AG04450 (cell line): ENCODE measurements at places on chromosomes 5 and 9.

GRCh38 chr5:141465351-141465750, 10.4 kb upstream of the PCDHGC3 start:
- DNase-seq, result no peak

DNA sequence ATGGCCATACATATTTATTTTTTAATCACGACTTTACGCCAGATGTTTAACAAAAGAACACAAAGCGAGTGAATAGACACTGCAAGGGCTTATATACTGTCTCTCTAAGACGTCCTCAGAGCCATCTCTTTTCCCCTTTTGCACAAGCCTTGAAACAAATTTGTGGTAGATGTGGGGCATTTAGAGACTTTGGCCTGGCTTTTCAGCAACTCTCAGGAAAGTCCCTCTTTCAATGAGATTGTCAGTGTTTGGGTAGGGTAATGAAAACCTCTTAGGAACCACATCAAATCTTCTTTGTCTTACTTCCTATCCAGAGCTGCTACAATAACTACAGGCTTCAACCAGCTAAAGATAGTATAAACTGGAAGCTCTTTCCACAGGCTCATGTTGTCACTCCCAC, 380.0 kb downstream of the ANXA1 start:
- DNase-seq, result no peak

- no peak for DNase-seq
Observed at GRCh38 chr5:140324041-140324600, 21.2 kb upstream of the PFDN1 start.

DNA sequence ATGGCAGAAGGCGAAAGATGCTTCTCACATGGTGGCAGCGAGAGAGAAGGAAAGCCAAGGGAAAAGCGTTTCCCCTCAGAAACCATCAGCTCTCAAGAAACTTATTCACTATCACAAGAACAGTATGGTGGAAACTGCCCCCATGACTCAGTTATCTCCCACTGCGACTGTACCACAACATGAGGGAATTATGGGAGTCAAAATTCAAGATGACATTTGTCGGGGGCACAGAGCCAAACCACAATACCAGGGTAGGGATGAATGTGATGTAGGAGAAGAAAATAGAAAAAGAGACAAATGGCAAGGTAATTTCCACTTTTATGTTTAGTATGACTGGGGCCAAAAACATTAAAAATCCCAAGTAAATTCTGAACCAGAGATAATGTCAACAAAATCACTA, 216.8 kb downstream of the TRIM36 start:
- DNase-seq, result no peak

- no peak for DNase-seq
Observed at GRCh38 chr5:157108976-157109375, at the start of gene HAVCR2. Gene HAVCR2, minus strand, starts transcription at chr5:157109044. Its CDS starts 61 bp downstream, at chr5:157108983.

- DNase-seq, result no peak
Observed at GRCh38 chr9:4792054-4792571, 631 bp upstream of the RCL1 start.

- no peak for DNase-seq
Observed at GRCh38 chr9:34998266-34998665, 8.7 kb downstream of the DNAJB5 start.

GRCh38 chr9:92480986-92481633, 1.2 kb downstream of the ASPN start:
- no peak for DNase-seq

- DNase-seq, result no peak
Observed at GRCh38 chr5:77568082-77568481, 70.4 kb downstream of the OTP start.

- no peak for DNase-seq
Observed at GRCh38 chr5:148666353-148666752, 12.0 kb upstream of the HTR4 start.

DNA sequence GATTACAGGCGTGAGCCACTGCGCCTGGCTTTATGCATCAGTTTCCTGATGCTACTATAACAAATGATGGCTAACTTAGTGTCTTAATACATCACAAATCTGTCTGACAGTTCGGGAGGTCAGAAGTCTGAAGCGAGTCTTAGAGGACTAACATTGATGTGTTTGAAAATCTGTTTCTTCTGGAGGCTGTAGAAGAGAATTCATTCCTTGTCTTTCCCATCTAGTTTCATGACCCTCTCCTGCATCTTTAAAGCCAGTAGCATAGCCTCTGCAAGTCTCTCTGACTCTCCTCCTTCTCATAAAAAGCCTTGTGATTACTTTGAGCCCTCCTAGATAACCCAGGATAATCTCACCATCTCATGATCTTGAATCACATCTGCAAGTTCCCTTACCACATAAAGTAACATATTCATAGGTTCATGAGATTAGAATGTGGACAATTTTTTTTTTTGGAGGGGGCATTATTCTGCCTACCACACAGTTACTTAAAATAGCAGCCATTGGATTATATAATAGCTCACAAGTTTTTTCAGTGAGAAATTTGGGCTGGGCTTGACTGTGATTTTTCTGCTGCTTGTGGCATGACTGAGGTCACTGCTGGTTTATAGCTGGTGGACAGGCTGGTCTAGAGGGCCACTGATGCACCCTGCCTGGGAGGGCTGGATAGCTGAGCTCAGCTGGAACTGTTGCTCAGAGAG, 134.8 kb downstream of the FBXL7 start:
- DNase-seq, result no peak

DNA sequence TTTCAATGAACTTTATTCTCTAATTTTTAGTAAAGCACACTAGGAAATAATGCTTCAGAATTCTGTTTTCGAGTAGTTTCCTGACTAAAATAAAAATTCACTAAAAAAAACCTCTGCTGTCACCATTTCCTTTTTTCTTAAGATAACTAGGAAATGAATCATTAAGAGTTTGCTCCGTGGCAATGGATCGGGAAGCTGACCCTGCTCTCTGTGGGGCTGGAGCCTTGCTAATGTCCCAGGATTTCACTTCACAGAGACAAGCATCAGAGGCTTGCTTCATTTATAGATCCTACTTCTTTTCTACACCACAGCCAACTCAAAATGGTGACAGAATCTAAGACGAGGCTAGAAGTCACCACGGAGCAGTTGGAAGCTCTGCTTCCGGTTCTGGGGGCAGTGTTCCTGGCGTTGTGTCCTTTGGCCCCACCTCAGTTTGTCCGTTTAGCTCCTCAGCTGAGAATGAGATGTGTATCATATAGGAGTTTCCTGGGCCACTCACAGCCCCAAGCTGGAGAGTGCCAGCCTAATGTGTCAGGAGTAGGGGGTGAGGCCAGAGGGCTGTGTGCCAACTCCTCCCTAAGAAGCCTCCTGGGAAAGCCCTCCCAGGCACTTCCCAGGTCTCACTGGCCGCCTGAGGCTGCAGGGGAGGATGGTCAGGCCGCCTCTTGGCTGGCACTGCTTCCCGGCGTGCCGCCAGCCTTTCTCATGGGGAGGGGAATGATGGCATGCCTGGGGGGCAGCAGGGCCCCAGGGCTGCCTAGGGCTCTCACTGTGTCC, 19.6 kb downstream of the TENT4A start:
- DNase-seq, result no peak

GRCh38 chr9:89951675-89952074, 346.9 kb downstream of the GADD45G start:
- no peak for DNase-seq

GRCh38 chr9:113373256-113373655, 3.5 kb downstream of the HDHD3 start:
- DNase-seq, result no peak

- DNase-seq, result no peak
Observed at GRCh38 chr5:10019236-10019635, 230.5 kb downstream of the ATPSCKMT start.

- DNase-seq, result no peak
Observed at GRCh38 chr9:97638666-97639065, 5.0 kb downstream of the NCBP1 start.

DNA sequence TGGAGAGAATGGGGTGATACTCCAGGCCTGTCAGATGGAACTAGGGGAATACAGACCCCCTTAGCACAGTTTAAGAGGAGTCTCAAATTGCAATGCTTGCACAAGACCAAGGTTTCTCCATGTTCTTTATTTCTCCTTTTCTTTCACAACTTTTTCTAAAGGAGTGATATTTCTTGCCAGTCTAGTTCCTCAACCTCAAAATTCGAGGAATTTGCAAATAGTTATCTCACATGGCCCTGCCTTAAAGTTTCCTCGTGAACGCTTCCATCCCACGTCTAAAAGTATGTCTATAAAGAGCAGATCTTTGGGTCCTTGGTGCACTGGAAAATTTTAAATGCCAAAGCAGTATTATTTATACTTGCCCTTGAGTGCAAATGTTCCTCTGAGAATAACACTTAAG, 373.8 kb upstream of the KLF4 start:
- no peak for DNase-seq

- no peak for DNase-seq
Observed at GRCh38 chr9:117409321-117409720, 5.5 kb downstream of the ASTN2 start.

- DNase-seq, result no peak
Observed at GRCh38 chr9:89825669-89826068, 220.9 kb downstream of the GADD45G start.

GRCh38 chr5:104541141-104541785, 978.7 kb upstream of the NUDT12 start:
- DNase-seq, result no peak

GRCh38 chr9:69279084-69279731, 45.8 kb upstream of the ENTREP1 start:
- no peak for DNase-seq

GRCh38 chr5:54630738-54631359, 113.3 kb downstream of the SNX18 start:
- DNase-seq, result no peak

- no peak for DNase-seq
Observed at GRCh38 chr9:93491593-93492232, 38.3 kb upstream of the FAM120AOS start.

- no peak for DNase-seq
Observed at GRCh38 chr5:129400395-129400983, 59.6 kb upstream of the ADAMTS19 start.

- DNase-seq, result no peak
Observed at GRCh38 chr9:83062651-83063527, at the start of gene RASEF. Gene RASEF, minus strand, starts transcription at chr9:83063142. Its CDS starts 275 bp downstream, at chr9:83062867.

GRCh38 chr5:81850501-81851357, 99.8 kb upstream of the SSBP2 start:
- DNase-seq, result no peak

- DNase-seq, result no peak
Observed at GRCh38 chr9:78348848-78349247, 51.9 kb downstream of the PSAT1 start.

DNA sequence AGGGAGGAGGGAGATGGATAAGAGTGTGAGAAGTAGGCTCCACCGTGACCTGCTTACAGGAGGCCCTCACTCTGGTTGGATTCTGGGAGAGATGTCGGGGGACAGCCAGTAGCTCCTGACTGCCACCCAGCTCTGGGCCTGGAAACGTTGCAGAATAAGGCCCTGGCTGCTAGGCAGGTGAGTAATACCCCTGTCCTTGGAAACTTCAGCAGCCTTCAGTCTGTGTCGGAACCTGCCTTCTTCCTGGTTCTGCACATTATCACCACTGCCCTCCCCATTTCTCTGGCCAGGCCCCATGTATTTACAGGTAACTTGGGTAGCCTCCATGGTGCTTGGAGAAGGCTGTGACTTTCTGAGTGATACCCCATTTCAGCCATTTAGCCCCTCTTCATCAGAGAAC, 26.8 kb downstream of the FAXDC2 start:
- DNase-seq, result no peak

GRCh38 chr9:29556317-29556716, 1983.0 kb upstream of the C9orf72 start:
- no peak for DNase-seq

GRCh38 chr5:151476016-151476415, 28.6 kb downstream of the SLC36A1 start:
- no peak for DNase-seq

- DNase-seq, result no peak
Observed at GRCh38 chr9:134598884-134599245, 42.7 kb upstream of the COL5A1 start.
